ENCODE measurements at places on chromosomes 5 and 9.

- no peak for DNase-seq
Observed at GRCh38 chr5:9928326-9928725, 298.2 kb upstream of the TAS2R1 start.

GRCh38 chr5:155905364-155905763, 421.6 kb upstream of the SGCD start:
- DNase-seq = no peak

- no peak for DNase-seq
Observed at GRCh38 chr9:89621031-89621430, 16.2 kb downstream of the GADD45G start.

GRCh38 chr5:174501461-174502069, 222.8 kb upstream of the MSX2 start:
- no peak for DNase-seq

- no peak for DNase-seq
Observed at GRCh38 chr5:173793648-173794548, 94.3 kb upstream of the CPEB4 start.

DNA sequence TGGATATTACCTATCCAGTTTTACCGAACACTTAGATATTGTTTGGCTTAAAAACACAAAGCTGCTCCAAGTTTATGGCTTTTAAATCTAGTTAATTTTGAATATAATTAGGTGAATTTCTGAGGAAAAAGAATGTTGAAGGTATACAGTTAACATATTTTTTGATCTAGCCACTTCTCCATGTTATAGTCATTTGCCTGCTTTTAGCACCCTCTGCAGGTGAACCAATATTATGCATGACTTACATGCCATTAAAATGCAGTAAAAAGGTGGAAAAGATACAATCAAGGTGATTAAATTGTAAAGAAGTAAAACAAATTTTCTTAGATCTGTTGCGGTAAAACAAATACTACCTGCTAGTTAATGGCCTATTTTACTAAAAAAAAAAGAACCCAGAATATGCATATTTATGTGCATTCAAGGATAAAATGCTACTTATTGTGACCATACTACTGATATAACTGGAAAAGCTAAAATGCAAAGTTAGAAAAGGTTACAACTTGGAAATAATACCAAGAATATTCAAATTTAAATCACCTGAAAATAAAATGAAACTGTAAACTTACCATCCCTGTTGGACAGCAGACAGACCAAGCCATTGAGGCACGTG, 132.1 kb downstream of the AP3B1 start:
- DNase-seq = no peak

DNA sequence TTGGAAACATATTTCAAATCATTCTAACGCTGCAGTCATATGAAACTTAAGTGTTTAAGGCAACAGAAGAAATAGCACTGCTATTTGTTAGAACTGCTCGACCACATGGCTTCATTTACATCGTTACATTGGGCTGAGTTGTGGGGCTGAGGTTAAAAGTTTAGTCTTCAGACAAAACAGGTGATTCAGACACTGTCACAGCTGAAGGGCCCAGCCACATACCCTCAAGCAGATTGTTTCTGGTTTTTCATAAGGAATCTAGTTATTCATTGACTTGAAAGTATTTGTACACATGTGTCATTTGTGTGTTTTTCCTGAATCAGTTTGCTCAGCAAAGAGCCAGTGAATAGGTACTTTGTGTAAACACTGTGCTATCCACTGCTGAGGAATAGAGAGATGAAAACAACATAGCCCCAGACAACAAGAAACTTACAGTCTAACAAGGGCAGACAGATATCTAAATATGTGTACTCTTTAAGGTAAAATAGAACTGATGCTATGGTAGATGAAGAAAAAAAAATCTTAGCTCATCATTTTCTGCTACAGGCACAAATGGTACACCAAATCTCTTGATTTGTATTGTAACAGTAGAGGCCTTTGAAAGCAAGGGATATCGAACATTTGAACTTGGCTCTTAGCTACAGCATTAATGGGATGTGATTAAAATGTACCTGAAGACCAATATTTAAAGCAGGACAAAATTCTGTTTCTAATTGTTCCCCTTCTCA, 357.6 kb upstream of the RPS23 start:
- no peak for DNase-seq

DNA sequence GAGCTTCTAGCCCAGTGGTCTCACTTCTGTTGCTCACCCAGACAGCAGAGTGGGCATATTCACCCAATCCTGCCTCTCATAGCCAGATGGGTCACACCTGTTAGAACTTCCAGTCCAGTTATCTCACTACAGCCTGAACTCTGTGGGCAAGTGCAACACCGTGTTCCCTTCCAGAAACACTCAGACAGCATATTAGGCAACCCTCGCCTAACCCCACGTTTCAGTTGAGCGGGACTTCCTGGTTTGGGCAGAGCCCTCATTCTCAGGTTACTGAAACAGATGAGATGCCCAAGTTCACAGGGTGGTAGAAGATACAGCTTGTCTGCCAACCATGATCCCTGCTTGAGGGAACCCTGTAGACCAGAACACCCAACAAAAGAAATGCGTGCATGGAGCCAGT, 538.2 kb downstream of the CYLC2 start:
- no peak for DNase-seq

GRCh38 chr9:17623965-17624364, 45.1 kb downstream of the SH3GL2 start:
- no peak for DNase-seq

- DNase-seq = no peak
Observed at GRCh38 chr5:150073086-150073625, 13.2 kb downstream of the CSF1R start.

DNA sequence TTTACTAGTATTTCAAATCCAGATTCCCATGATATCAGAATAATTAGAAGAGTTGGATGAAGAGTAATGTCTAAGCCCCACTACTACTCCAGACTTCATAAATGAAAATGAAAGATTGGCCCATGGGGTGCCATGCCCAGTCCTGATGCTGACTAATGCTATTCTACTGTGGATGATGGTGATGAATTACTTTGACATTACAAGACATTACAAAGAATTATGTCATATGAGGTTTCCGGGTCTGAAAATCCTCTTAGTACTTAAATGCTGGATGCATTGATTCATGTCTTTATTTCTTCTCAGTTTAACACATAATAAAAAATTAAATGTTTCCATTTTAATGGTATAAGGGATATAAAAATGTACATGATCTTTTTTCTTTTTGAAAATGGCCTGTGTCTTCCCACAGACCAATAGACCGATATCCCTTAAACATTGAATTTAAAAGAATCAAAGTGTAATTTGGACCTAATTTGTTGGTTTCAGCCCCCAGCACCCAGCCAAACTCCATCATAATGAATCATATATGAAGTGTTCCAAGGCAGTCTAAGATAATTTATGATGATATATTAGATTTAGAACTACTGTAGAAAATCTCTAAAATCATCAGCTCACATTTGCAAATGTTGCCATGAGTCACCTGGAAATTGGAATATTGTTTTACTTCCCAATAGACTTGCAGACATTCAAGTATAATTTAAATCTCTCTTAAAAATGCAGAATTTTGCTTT, 223.6 kb upstream of the SGCD start:
- no peak for DNase-seq

- no peak for DNase-seq
Observed at GRCh38 chr5:111755345-111755941, 1.6 kb downstream of the NREP start.

GRCh38 chr5:15763754-15764153, 263.8 kb downstream of the FBXL7 start:
- no peak for DNase-seq

DNA sequence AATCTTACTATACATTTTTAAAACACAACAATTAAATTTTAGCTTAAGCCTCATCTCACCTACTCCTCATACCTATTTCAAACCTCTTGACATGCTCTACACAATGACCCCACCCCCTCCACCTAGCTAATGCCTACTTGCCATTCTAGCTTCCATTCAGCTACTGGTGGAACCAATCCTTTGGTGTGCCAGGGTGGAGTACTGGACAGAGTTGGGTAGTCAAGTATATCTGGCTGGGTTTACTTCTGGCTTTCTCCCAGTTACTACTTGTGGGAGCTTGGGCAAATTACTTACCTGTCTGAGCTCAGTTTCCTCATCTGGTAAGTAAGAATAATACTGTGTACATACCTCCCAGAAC, 24.3 kb downstream of the PLPP1 start:
- no peak for DNase-seq

DNA sequence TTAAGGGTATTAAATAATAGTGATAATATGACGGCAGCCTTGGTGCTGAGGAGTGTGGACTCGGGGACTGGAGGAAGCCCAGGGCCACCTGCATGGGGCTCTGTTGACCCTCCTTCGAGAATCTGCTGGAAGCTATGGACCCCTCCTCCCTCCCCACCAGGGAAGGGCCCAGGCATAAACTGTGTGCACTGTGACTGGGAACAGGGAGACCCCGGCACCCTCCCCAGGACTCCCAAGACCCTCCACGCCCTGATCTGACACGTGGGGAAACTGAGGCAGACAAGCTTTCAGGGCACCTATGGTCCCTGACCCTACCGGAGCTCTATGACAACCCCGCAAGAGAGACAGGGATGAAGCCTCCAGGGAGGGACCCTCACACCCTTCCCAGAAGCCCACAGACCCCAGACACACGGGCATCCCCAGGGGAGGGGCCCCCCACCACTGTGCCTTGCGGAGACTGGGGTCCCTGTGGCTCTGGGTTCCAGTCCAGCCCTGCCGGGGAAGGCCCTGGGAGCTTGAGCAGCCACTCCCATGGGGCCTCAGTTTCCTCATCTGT, 6.5 kb upstream of the EGFL7 start:
- no peak for DNase-seq

DNA sequence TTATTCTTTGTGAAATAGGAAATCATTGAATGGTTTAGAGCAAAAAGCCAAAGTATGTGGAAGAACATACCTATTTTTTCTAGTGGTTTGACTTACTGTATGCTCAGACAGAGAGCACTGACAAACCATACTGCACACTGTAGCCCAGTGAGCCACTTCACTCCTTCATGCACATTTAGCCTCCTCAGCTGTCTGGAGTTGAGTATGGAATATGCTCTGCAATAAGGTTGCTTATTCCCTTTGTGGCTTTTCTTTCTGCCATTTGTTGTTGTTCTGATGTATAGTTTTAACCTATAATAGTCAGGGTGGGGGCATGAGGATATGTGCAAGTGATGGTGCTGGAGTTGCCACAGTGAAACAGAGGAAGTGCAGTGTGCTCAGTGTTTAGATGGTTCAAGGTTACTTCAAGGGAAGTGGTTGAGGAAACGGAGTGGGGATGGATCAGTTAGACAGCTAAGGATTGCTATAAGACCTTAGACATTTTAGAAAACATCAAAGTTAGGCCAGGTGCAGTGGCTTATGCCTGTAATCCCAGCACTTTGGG, 100.7 kb downstream of the CDC42SE2 start:
- DNase-seq = no peak

GRCh38 chr9:87327575-87328125, 170.0 kb upstream of the DAPK1 start:
- DNase-seq = no peak

DNA sequence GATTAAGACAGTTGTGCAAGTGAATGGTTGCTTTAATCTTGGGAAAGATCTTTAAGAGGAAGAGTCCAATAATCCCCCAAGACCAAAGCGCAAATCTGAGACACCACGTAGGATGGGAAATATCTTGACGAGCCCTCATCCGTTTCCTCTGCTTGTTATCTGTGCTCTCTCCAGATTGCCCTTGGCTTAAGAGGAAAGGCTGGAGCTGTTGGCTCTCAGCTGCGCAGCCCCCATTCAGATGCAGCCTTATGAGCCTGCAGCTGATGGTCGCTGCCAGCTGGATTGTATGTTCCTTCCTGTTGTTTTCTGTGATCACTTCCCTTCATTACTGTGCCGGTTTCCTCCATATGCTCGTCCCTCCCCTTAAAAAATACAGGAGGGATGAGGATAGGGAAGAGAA, 47.7 kb downstream of the PWWP2A start:
- no peak for DNase-seq

GRCh38 chr9:131275332-131276093, 797 bp downstream of the FAM78A start:
- no peak for DNase-seq

DNA sequence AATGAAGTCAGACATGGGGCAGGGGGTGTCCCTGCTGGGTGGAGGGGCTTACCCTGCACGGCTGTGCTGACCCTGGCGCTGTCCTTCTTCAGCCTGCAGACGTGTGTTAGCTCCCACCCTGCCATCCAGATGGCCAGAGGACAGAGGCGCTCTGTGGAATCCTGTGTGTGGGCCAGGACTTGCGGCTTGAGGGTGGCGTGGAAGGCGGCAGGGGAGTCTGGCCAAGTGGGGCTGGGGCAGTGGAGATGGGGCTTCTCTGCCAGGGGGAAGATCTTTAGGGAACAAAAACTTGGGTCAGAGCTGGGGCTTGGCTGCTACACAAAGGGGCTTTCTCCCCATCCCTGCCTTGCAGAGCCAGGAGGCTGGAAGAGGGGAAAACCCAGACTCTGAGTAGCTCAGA, 46.5 kb upstream of the SYNPO start:
- DNase-seq = no peak

GRCh38 chr9:35691757-35692301, 2.1 kb upstream of the TPM2 start:
- DNase-seq = no peak

DNA sequence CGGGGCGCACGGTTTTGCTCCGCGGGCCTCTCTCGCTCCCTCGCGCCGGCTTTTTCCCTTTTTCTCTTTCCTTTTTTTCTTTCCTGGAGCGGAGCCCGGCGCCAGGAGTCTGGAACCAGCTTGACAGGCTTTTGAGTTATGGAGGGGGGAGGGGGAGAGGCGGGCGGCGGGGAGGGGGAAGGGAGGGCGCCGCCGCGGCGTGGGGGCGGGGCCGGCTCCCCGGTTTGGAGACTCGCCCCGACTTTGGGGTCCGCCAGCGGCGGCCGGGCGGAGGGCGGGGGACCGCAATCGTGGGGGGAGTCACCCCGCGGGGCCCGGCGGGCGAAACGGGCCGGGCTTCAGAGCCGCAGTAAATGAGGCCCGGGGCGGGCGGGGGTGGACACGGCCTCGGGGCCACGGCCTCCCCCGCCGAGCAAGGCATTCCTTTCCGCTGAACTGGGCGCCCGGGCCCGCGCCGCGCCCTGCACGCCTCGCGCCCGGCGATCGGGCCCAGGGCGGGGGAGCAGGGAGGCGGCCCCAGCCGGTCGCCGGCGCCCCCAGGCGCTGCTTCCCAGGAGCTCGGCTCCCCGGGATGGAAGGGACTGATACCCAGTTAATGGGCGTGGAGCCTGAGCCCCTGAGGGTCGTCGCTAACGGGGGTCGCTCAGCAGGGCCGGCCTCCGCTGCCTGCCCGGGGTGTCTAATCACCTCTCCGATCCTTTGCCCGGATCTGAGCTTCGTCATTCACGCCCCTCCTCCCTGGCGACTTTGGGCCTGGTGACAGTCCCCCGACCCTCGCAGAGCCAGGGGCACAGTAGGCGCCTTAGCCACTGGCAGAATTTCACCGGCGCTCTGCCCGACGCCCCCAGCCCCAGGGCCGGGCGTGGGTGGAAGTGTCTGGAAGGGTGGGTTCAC, 138.1 kb downstream of the C9orf50 start:
- no peak for DNase-seq

- no peak for DNase-seq
Observed at GRCh38 chr9:111759762-111760639, 34.7 kb downstream of the SHOC1 start.

Measured in stimulated activated CD8-positive, alpha-beta memory T cell treated with anti-CD3 and anti-CD28 coated beads, Interleukin-15, amount 100 ng/mL, for 48 hours (primary cell).